Muscle of back (tissue), 13 donors: ENCODE measurements at places on chromosomes 2 and 18. TPM values are rescaled to one million over a fixed set of nuclear protein-coding genes. Genes with fewer than 3 reads are reported as not detected.

- no peak for DNase-seq
Observed at GRCh38 chr2:136932700-136933099, 167.4 kb downstream of the THSD7B start.

DNA sequence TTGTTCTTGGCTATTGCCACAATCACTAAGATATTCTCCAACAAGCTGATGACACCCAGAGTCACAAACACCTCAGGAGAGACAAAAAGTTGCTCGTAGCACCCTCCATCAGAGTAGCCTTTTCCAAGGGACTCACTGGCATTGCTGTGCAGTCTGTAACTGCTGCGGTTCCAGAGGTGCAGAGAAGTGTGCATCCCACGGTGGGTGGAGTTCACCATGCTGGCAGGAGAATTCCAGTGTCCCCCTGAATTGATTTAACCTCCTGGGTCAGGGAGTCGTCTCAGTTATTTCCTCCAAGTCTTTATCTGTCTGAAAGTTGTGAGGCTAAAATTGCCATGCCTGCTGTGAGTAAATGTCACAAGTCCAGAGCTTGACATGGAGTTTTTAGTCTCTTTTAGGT is 443 bp downstream of the MC4R start:
- no peak for DNase-seq

DNA sequence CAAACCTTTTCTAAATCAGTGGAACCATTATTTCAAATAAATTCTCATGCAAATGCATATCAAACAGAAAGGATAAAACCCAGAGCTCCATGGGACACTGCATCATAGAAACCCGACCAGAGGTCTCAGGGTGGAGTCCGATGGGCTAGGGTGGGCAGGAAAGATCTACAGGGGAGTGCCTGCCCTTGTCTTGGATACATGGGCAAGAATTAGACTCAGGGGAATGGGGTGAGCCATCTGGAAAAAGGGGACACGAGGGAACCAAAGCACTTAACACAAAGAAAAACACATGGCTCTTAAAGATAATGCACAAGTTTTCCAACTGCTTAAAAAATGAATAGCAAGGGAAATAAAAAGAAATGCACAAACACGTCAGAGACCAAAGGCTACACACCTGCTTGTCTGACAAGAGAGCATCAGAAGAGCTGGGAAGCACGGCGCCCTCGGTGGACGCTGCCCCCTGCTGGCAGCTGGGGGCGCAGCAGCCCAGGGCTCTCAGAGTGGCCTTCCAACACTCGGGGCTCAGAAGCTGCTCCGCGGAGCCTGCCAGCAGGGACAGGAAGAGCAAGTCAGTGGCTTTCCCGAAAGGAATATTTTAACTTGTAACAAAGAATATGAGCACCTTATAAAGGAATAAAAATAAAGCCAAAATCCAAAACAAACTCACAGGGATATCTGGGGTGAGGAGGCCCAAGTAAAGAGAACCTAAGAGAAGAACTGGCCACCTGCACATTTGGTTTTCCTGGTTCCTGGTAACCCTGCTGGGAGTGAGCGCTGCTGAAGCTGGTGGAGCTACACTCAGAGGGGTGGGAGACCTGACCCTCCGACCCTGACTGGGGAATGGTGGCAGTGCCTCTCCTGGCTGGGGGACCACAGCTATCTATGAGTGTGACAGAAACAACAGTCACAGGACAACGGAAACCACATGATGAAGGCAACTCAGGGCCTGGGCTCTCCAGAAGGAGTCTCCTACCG is 54.5 kb downstream of the SIGLEC15 start:
- DNase-seq: peak; percentile 80

GRCh38 chr2:5845798-5846330 is 153.7 kb downstream of the SOX11 start:
- DNase-seq: no peak

GRCh38 chr2:225040856-225041206 is 1.4 kb downstream of the DOCK10 start:
- DNase-seq: no peak

DNA sequence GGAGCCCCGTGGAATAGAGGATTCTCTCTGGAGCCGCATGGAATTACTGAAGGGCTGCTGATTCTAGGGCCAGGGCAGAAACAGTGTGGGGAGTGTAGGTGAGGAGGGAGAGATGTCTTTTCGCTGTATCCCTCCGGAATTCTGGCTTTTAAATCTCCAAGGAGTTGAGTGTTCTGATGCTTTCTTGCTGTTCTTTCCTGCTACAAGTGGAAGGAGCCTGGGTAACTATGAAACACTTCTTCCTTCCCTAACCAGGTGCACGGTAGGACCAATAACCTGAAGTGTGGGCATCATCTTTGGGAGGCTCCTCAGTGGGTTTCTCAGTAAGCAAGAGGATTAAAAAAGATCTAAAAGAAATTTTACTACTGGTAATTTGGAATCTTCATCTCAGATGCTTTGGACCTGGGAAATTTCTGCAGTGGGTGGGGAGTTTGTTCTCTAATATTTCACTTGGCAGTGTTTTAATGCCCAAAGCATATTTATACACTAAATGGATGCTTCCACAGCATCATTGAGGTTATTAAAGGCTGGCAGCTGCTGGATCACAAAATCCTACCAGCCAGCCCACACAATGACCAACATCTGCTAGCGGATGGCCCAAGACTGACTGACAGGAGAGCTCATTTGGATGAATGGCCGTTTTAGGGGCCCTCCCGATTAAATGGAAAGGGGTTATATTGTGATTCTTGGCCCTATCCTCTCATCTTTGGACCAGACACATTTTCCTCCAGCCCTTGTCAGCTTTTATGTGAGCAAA is 2.1 kb downstream of the EML6 start:
- no peak for DNase-seq

GRCh38 chr2:142777742-142778141 is 99.7 kb upstream of the KYNU start:
- DNase-seq: no peak

GRCh38 chr18:63823516-63824219 is 48.5 kb downstream of the SERPINB7 start:
- DNase-seq: no peak

DNA sequence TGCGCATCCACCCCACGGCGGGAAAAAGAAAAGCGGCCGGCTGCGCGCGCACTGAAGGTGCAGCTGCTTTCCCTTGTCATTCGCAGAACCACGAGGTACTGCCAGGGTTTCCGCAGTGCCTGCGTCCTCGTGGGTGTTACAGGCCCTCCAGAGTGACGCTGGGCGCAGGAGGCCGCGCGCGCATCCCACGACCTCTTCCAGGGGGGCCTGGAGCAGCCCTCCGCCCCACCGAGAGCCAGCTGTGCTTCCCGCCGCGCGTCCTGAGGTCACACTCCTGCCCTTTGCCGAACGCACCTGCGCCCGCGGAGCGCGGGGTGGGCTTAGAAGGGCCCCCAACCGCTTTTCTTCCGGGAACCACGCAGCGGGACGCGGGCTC is 378 bp upstream of the IAH1 start:
- DNase-seq: peak; percentile 33

- DNase-seq: no peak
Observed at GRCh38 chr18:73717570-73717969, 430.1 kb downstream of the FBXO15 start.

The STAM2 gene
- polyA plus RNA-seq: 23.3 TPM

DNA sequence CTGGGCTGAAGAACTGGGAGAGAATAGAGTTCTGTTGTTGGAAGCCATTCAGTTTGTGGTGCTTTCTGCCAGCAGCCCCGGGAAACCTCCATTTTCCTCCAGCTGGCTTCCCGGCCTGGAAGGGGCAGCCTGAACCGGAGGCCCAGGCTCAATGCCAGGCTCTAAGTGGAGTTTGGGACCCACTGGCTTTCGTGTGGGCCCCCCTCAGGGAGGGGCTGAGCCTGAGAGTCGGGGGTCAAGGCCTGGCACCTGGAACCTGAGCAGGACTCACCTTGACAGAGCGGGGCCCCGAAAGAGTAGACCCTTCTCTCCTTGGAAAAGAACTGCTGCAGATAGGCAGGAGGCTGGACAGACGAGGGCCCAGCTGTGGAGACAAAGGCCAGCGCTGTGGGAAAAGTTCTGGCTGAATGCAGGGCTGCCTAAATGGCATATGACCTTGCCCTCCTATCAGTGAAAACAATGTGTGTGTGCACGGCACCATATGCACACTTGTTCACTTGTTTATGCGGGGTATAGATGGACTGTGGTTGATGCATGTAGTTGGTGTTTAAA is 34.8 kb upstream of the ASB18 start:
- no peak for DNase-seq

The MAB21L4 gene
- polyA plus RNA-seq: 0.12 TPM

DNA sequence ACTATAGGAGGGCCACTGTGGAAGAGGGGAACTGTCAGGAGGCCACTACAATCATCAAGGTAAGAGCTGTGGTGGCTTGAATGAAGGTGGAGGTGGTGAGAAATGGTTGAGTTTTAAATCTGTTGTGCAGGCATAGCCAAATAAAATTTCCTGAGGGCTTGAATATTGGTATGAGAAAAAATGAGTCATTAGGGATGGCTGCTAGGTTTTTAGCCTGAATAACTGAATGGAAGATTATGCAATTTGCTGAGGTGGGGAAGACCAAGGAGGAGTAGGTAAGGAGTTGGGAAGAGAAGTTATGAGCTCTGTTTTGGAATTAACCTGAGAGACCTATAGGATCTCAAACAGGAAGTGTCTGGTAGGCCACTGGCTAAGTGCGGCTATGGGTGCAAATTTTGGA is 84.0 kb downstream of the KLHL14 start:
- DNase-seq: no peak

DNA sequence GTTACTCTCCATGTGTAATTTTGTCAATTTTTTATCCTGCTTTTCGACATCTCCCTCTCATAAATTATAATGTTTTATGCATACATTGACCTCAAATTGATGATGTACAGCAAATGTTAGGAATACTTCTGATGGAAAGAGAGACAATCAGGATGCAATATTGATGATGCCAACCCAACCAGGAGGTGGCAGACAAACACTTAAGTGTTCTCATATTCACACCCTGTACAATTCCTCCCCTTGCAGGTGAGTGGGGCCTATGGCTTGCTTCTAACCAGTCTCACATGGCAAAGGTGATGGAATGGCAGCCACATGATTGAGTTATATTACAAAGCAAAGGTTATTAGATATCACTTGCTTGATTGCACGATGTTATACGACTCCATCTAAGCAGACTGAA is 594.3 kb upstream of the REG3G start:
- no peak for DNase-seq

GRCh38 chr18:62107881-62108280 is 79.0 kb downstream of the PIGN start:
- DNase-seq: no peak

DNA sequence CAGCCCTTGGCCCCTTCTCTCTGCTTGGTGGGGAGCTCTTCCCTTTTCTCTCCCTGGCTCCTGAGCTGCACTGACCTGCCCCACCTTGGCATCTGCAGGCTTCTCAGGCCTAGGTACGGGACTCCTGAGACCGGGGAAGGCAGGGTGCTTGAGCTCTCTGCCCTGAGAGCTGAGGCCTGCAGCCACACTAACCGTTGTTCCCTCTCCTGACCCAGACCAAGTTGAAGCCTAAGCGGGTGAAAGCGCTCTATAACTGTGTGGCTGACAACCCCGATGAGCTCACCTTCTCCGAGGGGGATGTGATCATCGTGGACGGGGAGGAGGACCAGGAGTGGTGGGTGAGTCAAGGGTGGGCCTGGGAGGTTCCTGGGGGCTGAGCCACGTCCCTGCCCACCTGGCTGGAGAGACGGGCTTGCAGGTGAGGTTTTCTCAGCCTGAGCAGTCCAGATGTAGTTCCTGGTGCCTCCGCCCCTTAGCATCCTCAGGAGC is 22.2 kb downstream of the ITGB1BP1 start:
- no peak for DNase-seq

The ASB18 gene
- 4.9 TPM for polyA plus RNA-seq

DNA sequence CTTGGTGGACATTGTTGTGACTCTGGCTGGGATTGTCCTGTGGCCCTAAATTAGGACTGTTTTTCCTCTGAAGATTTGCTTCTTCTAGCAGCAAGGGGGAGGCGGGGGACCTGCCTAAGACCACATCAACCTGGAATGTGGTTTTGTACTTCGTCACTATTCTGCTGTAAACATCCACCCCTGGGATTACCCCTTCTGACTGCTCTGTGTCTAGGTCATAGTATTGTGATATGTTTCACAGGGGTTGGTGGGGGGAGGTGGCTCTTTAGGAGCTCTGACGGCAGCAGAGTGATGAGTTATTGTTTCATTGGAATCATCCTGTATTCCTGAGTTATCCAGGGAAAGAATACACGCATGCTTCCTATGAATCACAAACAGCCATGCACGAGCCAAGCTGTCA is 226.4 kb upstream of the MYT1L start:
- no peak for DNase-seq

DNA sequence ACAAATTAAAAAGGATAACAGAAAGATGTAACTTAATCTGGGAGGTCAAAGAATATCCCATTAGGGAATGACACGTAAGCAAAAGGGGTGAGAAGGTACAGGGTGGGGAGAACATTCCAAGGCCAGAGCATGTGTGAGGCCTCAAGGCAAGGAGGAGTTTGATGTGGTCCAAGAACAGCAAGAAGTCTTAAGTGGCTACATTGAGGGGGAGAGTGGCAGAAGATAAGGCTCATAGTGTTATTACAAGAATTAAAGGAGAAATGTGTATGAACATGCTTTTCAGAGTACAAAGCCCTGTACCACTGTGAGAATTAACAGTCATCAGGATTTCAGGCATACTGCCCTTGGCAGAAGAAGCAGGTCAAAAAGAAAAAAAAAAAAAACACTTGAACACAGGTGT is 174.4 kb upstream of the ERBB4 start:
- DNase-seq: no peak

The REEP1 gene
- polyA plus RNA-seq: 84.8 TPM

DNA sequence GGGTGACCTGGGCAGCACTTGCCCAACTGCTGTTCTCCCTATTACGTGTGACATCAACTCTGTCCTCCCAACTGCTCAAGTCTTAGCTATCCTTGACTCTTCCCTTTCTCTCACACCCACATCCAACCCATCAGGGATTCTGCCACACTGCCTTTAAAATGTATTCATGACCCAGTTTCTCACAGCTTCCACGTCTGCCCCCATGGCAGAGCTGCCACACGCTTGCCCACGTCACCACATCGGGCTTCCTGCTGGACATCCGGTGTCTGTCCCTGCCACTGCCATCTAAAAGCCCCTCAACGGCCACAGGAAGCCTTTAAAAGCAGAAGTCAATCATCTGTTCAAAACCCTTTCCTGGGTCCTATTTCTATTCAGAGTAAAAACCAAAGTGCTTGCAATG is 233.1 kb upstream of the POU3F3 start:
- no peak for DNase-seq
